T-helper 1 cell (primary cell): ENCODE measurements at places on chromosomes 3 and 15.

- DNase-seq, result no peak
These were observed 417.0 kb upstream of the TPM1 start for GRCh38 chr15:62625429-62626033.

GRCh38 chr15:76024021-76024768 lies 12.0 kb upstream of the NRG4 start:
- DNase-seq, result no peak

- no peak for DNase-seq
These were observed 184.6 kb downstream of the SYNPR start for GRCh38 chr3:63462732-63463131.

DNA sequence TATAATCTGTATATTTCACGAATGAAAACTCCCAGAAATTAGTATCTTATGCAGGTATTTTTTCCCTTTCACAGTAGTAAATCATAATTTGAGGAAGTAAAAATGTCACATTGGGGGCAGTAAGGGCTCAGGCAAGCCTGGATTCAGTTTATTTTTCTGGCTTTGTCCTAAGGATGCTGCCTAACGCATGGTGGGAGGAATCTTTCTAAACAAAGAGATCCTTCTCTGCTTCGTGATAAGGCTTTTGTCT lies 35.7 kb downstream of the DNASE1L3 start:
- no peak for DNase-seq

DNA sequence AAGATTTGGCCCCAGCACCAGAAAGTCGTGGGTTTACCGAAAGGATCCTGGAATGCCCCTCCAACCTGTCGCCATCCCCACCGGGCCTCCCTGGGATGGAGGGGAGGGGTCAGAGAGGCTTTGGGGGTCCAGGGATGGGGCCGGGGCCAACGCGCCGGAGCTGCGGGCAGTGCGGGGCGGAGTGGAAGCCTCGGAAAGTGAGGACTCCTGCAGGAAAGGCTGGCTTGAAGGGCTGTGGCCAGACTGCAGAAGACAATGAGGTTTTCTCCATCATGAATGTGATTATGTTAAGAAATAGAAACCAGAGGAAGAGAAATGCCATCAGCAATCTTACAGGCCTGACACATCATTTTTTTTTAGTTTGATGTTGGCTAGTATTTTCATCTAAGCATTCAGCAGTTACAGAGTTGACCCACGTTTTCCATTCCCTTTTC lies 738 bp downstream of the YEATS2 start:
- peak; percentile 8 for DNase-seq

- DNase-seq, result no peak
These were observed 4.6 kb downstream of the ALAS1 start for GRCh38 chr3:52202384-52203077.

DNA sequence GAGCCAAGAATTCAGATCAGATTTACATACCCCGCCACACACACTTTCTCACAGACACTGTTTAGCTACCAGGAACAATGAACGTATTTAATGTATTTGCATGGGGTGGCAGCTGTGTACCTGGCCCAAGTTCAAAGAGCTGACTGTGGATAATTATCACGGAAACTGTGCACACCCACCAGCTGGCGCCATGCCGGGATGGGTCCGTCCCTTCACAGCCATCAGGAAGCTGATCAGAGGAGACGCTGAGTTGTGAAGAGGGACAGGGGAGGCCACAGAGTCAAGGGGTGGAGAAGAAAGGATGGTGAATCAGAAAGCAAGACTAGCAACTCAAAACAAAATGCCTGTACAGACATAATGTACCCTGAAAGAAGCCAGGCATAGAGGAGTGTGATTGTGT lies 13.1 kb upstream of the PLA2G4D start:
- DNase-seq, result no peak

- no peak for DNase-seq
These were observed 11.6 kb downstream of the LPP start for GRCh38 chr3:188165596-188165995.

- no peak for DNase-seq
These were observed 361 bp upstream of the LCMT2 start for GRCh38 chr15:43330780-43331087.

DNA sequence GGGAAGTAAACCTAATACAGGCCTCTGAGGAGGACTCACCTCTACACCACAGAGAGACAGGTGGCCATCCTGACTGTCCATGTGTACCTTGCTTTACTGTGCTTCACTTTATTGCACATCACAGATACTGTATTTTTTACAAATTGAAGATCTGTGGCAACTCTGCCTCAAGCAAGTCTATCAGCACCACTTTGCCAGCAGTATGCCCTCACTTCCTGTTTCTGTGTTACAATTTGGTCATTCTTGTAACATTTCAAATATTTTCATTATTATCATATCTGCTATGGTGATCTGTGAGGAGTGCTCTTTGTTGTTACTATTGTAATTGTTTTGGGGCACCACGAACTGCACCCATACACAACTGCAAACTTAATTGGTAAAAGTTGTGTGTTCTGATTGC lies 78.0 kb downstream of the BBX start:
- no peak for DNase-seq

DNA sequence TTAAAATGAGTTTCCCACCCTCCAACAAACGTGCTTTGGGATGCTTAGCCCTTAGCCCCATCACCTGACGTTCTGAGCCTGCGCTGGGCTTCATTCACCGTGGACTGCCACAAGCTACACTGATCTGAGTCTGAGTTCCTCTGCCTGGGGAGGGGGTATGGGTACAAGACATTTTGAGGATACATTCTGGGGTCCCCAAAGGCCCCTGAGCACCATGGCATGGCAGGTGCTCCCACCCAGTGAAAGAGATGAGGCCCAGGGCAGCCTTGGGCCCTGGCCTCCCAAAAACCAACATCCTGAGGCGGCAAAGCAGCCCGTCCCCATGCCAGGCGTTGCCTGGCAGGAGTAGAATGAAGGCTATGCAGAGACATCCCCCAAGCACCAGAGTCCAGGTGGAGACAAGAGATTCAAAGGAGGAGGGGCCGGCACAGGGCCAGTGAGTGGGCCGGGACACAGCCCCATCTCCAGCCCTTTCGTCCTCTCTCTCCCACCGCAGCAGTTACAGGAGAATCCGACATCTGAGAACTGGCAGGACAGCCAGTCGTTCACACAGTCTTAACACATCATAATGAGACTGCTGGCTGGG lies 74.5 kb downstream of the VGLL4 start:
- no peak for DNase-seq

- no peak for DNase-seq
These were observed 56.5 kb downstream of the DCLK3 start for GRCh38 chr3:36707623-36708409.

GRCh38 chr3:170982733-170983132 lies 43.8 kb downstream of the SLC2A2 start:
- no peak for DNase-seq

DNA sequence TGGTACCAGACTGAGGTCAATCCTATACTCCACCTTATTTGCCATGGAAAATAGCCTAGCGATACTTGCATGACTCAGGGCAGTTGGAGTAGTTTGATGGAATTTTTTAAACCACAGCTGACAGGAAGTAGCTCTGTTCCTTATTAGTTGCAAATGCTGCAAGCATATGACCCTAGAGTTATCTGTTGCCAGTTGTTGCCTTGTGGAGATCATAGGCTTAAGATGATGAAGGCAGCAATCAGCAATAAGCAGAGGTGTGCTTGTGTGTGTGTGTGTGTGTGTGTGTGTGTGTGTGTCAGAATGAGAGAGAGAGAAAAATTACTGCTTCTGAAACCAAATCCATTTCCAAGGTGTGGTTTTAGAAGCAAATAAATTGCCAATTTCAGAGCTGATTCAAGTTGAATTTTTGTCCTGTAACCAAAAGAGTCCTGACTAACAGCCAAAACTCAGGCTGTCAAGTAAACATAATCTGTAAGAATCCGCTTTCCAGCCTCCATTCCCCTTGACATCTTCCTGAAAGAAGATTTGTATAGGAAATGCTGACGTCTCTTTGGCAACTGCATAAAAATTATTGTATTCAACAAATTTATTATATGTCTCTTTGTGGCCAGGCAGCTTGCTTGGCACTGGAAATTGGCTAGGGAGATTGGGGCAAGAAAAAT lies 141.2 kb downstream of the SERPINI1 start:
- DNase-seq, result no peak

- no peak for DNase-seq
These were observed 1.3 kb downstream of the ZNF710 start for GRCh38 chr15:90002428-90002844.

DNA sequence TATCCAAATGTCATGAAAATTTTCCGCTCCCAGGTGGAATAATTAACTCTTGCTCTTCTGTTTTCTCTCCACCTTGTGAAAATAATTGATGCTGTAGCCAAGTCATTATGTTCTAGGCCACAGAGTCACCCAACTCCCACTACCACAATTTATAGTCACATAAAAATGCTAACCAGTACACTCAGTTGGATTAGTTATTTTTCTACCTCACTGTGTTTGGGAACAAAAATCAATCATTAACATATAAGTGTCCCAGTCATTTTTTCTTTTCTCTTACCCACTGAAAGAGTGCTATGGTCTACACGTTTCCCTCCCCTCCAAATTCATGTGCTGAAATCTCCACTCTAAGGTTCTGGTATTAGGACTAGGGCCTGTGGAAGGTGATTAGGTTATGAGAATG lies 255.6 kb upstream of the LMCD1 start:
- no peak for DNase-seq

GRCh38 chr3:17179381-17180205 lies 294.8 kb downstream of the PLCL2 start:
- DNase-seq, result no peak

DNA sequence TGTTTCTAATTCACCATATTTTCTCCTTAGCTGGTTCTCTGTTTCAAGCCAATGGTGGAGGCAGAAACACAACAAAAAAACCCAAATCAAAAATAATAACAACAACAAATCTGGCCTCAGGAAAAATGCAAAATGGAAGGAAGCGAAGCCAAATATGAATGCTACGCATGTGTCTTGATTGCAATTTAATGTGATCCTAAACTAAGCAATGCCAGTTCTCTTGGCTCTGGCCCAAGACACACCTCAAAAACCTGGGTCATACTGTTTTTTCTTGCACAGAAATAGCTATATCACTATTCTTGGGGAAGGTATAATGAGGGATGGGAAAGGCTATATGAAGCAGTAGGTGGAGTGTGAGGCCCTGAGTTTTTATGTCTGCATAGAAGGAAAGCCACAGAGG lies 724.7 kb downstream of the AGBL1 start:
- DNase-seq, result no peak

GRCh38 chr3:152048831-152049230 lies 175.4 kb downstream of the SUCNR1 start:
- DNase-seq, result no peak

DNA sequence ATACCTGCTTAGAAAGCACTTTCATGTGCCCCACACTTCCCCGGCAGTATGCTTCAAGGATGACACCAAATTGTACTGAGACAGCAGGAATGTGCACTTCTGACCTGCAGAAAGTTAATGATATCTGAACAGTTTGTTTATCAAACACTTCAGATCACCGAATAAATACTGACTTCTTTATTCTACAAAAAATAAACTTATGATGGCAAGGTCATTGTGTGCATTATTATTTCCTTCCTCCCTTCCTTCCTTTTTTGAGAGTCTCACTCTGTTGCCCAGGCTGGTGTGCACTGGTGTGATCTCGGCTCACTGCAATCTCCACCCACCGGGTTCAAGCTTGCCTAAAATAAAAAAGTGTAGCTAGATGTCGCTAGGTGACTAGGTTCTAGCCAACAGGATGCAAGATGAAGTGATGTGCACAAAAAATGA lies 80.3 kb downstream of the FAIM start:
- DNase-seq, result no peak

DNA sequence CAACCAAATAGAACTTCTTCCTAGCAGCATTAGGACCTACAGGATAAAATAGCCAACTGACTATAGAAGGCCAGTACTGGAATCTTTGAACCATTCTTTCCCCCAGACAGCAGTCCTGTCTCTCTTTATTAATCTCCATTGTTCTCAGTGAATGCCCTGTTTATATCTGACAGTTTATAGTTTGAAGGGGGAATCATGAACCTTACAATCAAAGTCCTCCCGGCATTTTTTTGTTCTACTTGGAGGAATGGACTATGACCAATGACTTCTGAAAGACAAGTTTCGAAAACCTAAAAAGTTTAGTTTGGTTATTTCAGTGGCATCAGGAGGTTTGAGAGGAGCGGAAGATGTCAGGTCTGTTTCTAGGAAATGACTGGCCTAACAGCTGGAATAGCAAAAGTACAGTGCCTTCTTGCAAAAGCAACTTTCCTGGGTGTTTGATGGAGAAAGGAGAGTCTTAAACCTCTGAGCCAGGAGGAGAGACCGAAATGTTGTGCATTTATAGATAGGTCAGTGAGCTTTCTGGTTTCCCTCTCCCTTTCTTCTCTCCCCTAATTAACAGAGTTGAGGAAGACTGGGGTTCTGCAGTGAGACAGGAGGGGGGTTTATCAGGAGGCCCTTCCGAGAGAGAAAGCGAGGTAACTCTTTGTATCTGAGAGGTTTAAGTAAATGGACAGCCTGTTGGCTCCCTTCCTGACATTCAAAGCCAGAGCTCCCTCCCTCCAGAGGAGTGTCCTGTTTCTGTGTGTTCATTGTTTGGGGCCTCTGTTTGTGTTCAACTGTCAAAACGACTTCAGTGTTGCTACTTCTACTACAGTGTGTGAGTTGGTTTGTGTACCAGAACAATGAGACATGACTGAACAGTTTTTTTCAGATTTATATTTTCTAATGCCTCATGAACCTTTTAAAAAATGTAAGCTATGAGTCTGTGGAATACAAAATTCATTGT lies 383.0 kb upstream of the RARB start:
- no peak for DNase-seq

DNA sequence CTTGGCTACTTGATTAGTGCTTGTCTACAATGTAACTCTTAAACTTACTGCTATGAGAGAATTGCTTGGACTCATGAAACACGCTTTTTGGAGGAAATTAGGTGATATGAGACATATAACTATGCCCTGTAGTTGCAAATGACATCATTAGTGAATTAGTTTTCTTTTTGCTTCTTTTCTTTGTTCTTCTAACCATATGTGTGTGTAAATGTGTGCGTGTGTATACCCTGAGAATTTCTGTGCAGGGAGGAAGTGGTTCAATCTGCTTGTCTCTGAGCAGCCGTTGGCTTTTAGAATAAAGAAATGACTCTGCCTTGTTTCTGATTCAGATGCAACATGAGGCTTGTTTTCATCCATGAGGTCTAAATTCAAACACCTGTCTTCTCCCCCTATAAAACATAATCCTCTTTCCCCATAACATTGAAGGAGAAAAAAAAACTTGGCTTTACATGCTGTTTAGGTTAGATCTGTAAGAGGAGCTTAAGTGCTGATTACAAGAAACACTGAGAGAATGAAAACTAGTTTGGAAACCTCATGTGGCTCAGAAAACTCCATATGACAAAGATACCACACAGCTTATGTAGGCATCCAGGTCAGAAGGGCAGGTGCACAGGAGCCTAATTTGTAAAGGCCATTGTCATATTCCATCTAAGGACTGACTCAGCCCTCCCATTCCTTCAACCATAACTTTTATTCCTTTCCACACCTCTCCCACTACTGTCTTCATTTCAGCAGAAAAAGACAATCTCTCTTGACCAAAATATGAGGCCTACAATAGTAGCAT lies 30.5 kb upstream of the BLM start:
- no peak for DNase-seq

DNA sequence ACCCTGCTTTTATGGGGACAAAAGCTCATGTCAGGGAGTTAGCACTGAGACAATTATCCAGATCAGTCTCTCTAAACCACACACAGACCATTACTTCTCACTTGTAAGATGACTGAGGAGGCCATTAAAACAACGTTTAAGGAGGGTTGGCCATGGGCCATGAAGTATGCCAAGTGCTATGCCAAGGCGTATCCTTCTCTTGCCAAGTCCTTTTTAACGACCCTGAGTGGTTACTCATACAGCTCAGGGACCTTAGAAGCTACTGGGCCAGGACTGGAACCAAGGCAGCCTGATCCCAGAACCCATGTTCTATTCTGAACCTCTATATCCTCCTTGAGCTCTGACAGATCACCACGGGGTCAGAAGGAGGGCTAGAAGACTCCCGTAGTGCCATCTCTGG lies 50.0 kb downstream of the NMNAT3 start:
- no peak for DNase-seq
